ENCODE measurements at places on chromosomes 11 and 22. TPM values are rescaled to one million over a fixed set of nuclear protein-coding genes. Genes with fewer than 3 reads are reported as not detected.

Gene CYB5R2
- total RNA-seq = 17.2 TPM

Gene SPI1
- 0.14 TPM for total RNA-seq

Gene SLC22A9
- total RNA-seq = not detected

DNA sequence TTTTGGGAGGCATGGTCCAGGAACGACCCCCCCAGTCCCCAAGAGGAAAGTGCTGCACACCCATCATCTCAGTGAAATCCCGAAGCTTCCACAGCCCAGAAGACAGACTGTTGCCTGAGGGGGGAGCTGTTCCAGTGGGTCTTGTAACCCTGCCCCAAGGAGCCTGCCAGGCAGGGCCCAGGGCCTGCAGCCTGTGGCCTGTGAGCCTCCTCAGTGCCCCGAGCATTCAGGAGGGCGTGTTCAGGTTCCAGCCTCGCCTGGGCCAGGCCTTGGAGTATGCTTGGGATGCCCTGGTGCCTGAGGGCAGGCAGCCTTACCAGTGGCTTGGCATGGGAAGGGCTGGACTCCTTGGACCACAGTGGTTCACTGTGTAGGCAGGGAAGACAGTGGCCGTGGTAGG, 18.0 kb upstream of the CABP2 start:
- no peak for DNase-seq

DNA sequence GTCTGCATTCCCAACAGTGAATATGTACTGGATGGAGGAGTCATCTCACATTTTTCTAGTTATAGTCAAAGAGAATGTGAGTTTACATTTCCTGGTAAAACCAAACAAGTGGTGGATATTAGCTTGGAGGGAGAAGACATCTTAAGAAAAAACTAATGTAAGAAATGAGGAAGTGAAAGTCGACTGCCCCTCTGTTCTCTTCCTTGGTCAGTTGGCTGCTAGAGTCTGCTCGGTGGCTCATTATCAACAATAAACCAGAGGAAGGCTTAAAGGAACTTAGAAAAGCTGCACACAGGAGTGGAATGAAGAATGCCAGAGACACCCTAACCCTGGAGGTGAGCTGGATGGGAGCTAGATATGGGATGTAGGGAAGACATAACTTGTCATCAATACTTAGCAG, 5.8 kb downstream of the SLC22A9 start:
- DNase-seq = no peak

GRCh38 chr11:69014084-69014851, 1.2 kb upstream of the MRGPRF start:
- no peak for DNase-seq

GRCh38 chr11:134476435-134477021, 64.5 kb upstream of the B3GAT1 start:
- DNase-seq = no peak

Measured in kidney epithelial cell (primary cell).